ENCODE measurements at places on chromosomes 4 and X.

DNA sequence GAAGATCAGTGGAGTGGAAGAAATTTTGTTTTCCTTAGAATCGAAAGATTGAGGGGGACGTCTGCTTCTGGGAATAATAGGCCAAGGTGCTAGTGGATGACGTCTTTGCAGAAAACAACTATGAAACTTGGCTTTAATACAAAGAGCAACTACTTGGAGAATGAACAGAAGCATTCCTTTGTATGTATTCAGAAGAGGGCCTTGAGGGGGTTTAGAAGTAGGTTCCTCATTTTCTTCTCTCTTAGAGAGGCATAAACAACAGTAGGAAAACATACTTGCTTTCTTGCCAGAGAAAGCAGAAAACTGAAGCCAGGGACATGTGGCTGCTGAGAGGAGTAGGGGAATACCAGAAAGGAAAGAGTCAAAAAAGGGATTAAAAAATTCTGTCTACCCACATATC is 167.8 kb downstream of the ZNF330 start:
- DNase-seq: peak; percentile 26

DNA sequence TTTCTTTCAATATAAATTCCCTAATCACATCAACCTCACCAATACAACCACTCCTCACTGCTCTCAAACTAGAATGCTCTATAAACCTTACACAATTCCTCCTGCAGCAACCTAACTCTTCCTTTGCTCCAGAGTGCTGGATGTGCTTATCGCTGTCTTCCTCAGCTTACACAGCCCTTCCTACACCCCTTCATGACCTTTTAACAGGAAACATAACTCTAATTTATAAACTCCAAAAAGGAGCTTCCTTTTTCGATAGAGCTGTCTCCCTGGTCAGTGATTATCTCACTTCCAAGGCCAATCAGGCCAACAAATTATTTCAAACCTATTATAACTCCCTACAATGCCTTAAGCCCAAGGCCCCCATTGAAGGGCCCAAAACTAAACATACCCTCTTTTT is 78.8 kb downstream of the COQ2 start:
- DNase-seq: no peak

DNA sequence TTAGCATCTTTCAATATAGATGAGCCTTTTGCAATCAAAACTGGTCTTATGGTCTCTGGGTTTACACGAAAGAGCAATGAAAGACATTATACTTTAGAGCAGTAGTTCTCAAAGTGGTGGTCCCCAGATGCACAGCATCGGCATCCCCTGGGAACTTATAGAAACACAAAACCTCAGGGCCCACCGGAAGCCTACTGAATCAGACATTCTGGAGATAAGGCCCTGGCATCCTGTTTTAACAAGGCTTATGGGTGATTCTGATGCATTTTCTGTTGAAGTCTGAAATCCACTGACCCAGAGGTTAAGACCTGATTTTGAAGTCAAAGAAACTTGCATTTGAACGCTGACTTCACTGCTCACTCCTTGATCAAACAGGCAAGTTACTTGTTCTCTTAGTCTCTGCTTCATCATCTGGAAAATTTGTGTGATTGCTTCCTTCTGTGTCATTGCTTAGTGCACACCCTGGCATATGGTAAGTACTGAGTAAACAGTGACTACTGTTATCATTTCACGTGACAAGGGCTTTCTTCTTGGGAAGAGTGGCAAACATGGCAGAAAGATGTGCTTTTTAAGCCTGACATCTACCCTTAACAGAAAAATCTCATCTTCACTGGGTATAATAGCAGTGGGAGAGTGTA is 14.5 kb downstream of the CHRNA9 start:
- peak; percentile 6 for DNase-seq

- DNase-seq: no peak
Measured at GRCh38 chr4:123913598-123913997, 517.0 kb downstream of the SPRY1 start.

- no peak for DNase-seq
Measured at GRCh38 chr4:137463377-137464003, 68.8 kb downstream of the PCDH18 start.

- no peak for DNase-seq
Measured at GRCh38 chr4:60327651-60328050, 872.5 kb upstream of the ADGRL3 start.

DNA sequence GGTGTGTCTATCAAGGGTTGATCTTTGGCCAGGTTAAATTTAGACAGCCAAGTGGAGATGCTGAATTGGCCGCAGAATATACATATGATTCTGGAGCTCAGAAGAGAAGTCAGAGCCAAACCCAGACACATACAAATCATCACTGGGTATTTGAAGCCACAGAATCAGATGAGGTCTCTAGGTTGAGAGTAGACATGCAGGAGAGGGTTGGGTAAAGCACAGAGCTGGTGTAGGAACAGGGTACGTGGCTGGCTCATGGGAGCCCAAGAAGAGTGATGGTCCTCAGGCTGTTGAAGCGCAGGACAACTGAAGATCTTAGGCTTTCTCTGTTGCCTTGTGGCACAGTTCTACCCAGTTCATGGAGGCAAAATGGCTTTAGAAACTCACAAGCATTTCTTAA is 37.7 kb downstream of the ADAMTS3 start:
- DNase-seq: no peak

GRCh38 chr4:24330172-24330571 is 254.2 kb downstream of the DHX15 start:
- no peak for DNase-seq

- peak; percentile 28 for DNase-seq
Measured at GRCh38 chr4:150886597-150886996, 128.5 kb downstream of the LRBA start.

DNA sequence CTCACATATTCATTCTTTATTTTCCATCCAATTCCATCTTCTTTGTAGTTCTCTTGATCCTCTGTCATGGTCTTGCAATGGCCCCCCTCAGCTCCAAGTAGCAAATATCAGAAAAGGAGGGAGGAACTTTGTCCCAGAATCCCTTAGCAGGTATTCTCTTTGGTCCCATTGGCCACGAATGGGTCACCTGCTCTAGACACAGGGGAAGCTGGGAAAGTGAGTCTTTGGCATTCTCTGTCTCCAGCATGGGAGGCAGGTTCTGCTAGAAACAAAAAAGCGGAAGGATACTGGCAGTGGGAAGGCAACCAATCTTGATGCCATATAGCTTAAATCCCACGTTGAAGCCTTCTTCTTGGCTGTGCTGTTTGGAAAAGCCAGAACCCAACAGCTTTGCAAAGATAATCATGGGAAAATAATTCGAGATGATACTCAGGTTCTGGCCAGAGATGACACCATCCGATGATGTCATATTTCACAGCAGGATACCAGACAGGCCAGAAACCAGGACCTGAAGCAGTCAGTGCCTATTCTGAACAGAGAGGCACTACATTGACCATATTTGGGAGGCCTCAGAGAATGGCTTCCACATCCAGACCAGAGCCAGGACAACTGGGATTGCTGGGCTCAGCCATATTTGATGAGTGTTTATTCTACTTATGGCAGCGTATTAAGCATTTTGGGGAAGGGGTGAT is 110.4 kb upstream of the ATXN3L start:
- DNase-seq: peak; percentile 23

- no peak for DNase-seq
Measured at GRCh38 chr4:75678965-75679364, 5.8 kb upstream of the G3BP2 start.

- peak; percentile 84 for DNase-seq
Measured at GRCh38 chr4:176259330-176260090, 9.5 kb downstream of the ASB5 start.

- no peak for DNase-seq
Measured at GRCh38 chr4:95571577-95571976, 22.8 kb upstream of the UNC5C start.

GRCh38 chrX:108584617-108585211 is 145.1 kb downstream of the COL4A5 start:
- DNase-seq: no peak

DNA sequence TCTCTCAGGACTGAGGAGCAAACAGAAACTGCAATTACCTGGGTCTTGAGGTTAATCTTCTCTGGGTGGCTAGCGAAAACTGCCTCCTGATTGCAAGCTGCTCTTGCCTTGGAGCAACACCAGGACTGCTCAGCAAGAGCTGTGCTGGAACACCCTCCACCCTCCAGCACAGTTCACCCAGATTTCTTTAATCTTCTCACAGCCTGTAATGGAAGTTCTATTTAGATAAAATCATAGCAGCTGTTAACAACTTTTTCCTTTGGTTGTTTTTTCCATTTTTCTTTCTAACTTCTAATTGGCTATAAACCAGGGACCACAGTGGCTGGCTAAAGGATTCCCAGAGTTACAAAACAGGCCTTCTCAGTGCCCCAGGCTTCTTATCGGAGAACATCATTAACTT is 36.3 kb downstream of the OPHN1 start:
- DNase-seq: no peak

GRCh38 chrX:23497919-23498318 is 163.3 kb downstream of the PTCHD1 start:
- no peak for DNase-seq

DNA sequence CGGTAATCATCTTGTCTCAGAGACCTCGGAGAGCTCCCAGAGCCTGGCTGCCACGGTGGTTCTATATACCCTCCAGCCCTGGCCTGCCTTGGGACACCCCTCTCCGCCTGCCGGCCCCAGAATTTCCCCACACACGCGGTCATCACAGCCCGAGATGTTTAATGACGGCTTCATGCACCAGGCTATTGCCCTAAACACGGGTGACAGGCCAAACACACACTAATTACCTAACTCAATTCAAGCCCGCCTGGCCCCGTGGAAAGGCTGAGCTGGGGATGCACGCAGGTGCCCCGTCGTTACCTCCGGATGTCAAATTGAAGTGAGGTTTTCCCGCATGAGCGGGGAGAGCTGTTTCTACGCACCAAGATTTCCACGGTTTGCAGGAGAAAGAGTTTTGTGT is 72.9 kb upstream of the PPP2R3B start:
- DNase-seq: no peak
